Activated CD4-positive, CD25-positive, alpha-beta regulatory T cell treated with anti-CD3 and anti-CD28 coated beads, Interleukin-2, amount 50 U/mL, for 72 hours (primary cell): ENCODE measurements at places on chromosomes 16 and 17.

DNA sequence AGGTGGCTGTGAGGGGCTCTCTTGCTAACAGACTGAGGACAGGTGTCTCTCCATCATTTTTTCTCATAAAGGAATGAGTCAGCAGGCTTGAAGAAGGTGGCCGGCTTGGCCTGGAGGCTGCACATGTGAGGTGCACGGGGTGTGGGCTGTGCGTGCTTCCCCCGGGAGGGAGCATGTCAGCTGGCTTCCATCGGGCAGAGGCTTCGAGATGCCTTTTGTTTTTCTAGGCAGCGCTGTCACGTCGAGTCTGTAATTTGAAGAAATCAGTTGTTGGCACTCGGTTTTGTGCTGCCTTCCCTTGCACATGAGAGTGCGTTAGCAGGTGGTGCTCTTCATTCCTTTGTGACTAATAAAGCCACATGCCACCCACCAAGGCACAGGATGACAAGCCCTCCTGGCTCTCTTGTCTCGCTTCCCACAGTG lies 89.7 kb downstream of the NPIPB11 start:
- no peak for DNase-seq

DNA sequence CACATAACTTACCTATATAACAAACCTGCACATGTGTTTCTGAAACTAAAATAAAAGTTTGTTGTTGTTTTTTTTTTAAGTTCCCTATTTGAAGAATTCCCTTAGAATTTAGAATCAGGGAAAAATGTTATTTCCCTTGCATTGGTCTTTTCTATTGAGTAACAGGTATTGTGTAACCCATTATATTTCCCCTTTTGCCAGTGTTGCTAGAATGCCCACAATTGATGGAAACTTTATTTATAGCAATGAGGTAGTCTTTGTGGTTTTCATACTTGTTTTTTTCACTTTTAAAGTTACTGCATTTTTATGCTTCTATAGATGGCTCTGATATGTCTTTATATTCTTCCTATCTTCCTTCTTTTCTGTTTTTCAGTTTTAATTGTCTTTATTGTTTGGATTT lies 3.9 kb downstream of the NLRP1 start:
- no peak for DNase-seq

- DNase-seq, result no peak
Measured at GRCh38 chr16:89613954-89614459, 565 bp downstream of the DPEP1 start.

DNA sequence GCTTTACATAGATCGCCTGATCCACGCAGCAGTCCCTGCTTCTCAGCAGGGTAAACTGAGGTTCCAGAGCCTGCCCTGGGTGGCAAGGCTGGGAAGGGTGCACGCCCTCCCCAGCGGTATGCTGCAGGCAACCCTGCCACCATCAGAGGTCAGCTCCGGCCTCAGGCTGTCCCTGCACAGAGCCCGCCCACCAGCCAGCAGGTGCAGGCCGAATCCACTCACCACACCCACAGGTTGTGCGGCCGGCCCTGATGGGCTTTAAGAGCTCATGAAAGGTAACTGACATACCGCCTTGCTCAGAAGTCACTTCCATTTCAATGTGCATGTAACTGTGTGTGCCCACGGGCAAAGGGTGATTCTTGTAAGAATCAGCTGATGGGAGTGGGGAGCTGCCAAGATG lies 7.1 kb downstream of the RBFOX3 start:
- DNase-seq, result no peak

- DNase-seq, result no peak
Measured at GRCh38 chr16:82761236-82761635, 134.5 kb downstream of the CDH13 start.

DNA sequence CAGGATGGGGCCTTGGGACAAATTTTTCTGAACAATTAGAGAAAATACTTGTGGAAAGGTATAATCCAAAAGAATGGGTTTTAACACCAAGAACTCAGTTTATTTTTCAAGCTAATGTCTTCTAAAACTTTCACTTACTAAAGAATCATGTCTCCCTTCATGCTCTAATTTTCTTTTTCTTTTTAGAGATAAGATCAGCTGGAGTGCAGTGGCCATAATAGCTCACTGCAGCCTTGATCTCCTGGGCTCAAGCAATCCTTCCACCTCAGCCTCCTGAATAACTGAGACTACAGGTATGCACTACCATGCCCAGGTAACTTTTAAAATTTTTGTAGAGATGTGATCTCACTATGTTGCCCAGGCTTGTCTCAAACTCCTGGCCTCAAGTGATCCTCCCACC lies 5.5 kb downstream of the OR4D1 start:
- DNase-seq, result no peak

GRCh38 chr16:12252616-12253015 lies 276.1 kb downstream of the SNX29 start:
- no peak for DNase-seq

GRCh38 chr16:22971346-22971924 lies 157.5 kb downstream of the HS3ST2 start:
- DNase-seq, result no peak

DNA sequence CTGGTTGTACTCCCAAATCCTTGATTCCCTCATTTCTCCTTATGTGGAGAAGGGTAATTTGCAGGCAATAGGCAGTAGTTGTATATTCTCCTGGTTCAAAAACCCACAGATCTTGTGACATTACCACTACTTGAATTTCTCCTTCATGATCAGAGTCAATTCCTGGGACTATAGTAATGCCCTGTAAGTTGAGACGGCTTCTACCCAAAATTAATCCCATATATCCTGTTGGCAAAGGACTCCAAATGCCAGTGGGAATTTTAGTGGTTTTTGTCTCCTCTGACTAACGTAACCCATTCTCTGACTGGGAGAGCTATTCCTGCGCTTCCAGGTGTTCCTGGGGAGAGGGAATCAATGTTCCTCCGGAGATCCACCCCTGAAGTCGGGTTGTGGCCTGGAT lies 11.6 kb upstream of the ZNF689 start:
- no peak for DNase-seq

GRCh38 chr16:53695070-53695469 lies 8.6 kb downstream of the RPGRIP1L start:
- no peak for DNase-seq

GRCh38 chr17:36183001-36183971 lies 6.8 kb upstream of the TBC1D3B start:
- no peak for DNase-seq

DNA sequence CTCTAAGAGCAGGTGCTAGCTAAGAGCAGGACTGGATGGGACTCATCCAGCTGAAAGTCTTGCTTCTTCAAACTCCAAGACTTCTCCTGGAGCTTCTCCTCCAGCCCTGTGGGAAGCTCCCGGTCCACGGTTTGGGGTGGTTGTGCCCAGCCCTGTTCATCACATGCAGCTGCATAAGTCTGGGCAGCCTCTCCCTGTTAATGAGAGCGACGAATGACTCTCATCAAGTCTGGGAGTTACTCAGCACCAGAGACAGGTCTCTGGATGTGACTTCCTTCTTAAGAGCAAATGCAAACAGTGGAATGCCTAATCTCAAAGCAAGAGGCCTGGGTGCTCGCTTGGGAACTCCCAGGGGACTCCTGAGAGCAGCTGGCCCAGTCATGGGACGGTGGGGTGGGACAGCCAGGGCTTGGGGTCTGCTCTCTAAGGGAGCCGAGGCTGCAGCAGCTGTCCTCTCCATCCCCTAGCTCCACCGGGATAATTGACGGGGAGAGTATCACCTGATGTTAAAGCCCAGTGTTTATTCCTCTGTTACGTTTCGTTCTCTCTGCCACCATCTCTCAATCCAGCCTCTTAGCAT lies 35.3 kb upstream of the CRHR1 start:
- no peak for DNase-seq

DNA sequence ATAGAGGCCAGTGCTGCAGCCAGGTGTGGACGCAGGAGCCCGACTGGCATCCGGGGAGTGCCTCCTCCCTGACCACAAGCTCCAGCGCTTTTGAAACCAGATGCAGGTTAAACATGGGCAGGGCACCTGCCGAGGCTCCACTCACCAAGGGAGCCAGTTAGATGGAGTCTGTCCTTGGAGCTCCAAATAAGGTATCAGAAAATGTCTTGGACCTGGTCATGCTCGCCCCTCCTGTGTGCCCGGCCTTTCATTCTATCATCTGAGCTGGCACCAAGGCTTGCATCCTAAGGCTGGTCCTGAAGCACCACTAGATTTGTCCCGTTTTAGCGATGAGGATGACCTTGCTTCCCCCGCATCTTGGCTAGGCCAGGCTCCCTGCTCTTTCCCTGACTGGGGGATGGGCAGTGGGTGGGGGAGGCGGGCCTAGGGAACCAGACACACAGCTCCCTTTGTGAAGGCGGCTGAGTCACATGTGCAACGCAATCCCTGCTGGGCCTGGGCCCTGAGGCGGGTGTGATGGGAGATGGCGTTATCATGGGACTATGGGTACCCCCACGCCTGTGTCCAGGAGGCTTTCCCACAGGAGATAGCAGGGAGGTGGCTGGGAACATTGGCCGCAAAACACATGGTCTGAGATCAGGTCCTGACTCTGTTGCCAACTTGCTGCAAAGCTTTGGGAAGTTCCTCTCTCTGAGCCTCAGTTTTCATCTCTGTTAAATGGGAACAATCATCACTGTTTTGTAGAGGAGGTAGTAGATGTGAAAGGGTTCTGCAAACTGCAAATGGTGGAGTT lies 5.0 kb upstream of the ADGRG1 start:
- no peak for DNase-seq

DNA sequence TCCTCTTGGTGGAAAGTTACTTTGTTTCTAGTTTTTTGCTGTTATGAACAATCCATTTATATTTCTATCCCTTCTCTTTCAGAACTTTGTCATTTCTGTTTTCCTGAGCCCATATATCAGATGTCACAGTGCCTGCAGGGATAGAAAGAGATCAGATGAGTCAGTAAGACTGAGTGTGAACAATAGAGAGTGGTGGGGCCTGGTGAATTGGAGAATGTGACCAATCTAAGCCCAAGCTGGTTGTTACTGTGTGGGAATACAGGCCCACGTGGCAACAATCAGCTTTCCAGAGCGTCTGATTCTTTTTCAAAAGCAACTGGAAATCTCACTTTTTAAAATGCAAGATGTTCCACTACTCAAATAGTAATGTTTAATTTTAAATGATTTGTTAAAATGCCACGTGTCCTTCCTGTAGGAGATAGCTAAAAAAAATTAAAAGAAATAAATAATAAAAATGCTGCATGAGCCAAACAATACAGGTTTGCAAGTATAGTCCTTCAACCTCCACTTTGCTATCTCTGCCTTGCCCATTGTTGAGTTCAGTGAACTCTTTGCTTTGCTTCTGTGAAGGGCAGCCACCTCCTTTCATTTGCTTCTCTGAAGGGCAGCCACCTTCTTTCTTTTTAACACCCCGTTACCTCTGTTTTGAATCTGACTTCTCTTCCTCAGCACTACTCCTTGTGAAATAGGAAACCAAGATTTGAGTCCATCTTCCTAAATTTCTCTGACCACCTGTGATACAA lies 9.6 kb downstream of the DCTN5 start:
- DNase-seq, result no peak

GRCh38 chr17:76438906-76439305 lies 14.0 kb downstream of the UBE2O start:
- DNase-seq, result no peak

GRCh38 chr17:794876-795275 lies 12.7 kb downstream of the MRM3 start:
- DNase-seq, result no peak

DNA sequence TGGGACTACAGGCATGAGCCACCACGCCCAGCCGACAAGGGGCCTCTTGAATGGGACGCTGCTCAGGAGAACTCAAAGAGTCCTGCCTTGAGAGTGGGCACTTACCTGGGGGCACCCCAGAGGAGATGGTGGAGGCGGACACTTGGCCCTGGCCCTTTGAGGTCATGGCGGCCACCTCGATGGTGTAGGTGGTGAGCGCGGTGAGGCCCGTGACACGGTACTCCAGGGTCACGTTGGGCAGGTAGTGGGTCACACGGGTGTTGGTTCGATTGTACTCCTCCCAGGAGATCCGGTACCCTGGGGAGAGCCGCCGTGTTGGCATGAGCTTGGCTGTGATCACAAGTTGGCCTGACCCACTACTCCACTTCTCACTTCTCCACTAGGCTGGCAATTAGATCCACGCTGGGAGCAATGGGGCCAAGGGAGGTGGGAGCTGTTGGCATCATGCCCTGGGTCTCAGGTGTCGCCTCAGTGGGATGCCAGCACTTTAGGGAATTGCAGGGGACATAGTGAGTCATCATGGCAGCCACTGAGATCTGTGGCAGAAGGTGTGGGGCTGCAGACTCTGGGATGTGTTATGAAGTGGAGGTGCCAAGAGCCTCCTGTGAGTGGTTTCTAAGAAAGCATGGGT lies 89.2 kb upstream of the CDC42EP4 start:
- no peak for DNase-seq

GRCh38 chr16:6510261-6510660 lies 822.4 kb upstream of the RBFOX1 start:
- DNase-seq, result no peak

DNA sequence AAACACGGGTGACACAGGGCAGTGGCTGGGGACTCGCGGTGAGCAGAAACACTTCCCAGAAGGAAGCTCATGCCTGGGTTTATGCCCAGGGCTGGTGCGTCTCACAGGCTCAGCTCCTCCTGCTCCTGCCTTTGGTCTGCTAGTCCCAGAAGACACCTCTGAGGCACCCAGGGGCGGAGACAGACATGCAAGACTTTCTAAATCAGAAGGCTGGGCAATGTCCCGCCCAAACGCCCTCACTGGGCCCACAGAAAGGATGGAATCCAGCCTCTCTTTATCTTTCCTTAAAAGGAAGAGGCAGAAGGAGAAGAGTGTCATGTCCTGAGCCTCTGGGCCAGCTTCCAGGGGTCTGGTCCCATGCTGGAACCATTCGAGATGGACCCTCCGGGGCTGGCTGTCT lies 197.7 kb upstream of the RPL38 start:
- DNase-seq, result no peak

DNA sequence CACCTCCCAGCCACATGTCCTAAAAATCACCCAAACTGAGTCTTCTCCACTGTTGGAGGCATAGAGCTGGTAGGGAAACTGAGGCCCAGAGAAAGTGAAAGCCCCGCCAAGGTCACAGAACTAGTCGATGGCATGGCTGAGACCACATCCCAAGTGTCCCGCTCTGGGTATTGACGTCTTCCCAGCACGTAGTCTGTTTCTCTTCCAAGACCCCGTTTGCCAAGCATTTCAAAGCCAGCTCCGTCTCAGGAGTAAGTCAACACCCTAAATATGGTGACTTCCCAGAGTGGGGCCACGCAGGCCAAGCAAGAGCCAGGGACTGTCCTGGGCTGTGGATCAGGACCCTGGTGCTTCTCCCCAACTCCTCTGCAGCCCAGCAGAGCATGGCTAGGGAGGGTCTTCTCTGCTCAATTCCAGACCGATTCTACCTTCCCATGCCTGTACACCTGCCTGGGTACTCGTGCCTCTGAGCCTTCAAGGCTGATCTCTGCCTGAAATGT lies 19.7 kb downstream of the PITPNM3 start:
- no peak for DNase-seq

GRCh38 chr17:66207936-66208335 lies 16.0 kb upstream of the CEP112 start:
- DNase-seq, result no peak
